ENCODE measurements at places on chromosomes 16 and 17. TPM values are rescaled to one million over a fixed set of nuclear protein-coding genes. Genes with fewer than 3 reads are reported as not detected.

Gene CLDN7
- total RNA-seq, result 2.0 TPM

Gene CDRT15L2
- not detected for total RNA-seq

Gene SLC12A3
- not detected for total RNA-seq

Gene SULT1A3
- 6.5 TPM for total RNA-seq

Gene IGSF6
- total RNA-seq, result not detected

Gene MT1M
- not detected for total RNA-seq

Gene HASPIN
- total RNA-seq, result 11.9 TPM

Gene ALDH3A1
- total RNA-seq, result 777 TPM

Gene WFIKKN2
- not detected for total RNA-seq

Gene USP43
- 4.0 TPM for total RNA-seq

Gene LCMT1
- total RNA-seq, result 39.9 TPM

Gene THAP11
- total RNA-seq, result 41.1 TPM

Gene SMCR8
- 14.7 TPM for total RNA-seq

Gene SDK2
- total RNA-seq, result 1.6 TPM

All from A549 treated with Mapracorat at 1 μM for 4 hours (cell line).